OCI-LY7 (cell line): ENCODE measurements at places on chromosomes 7 and 10. TPM values are rescaled to one million over a fixed set of nuclear protein-coding genes. Genes with fewer than 3 reads are reported as not detected.

The PDE6C gene
- 0.13 TPM in 1 of 2 replicates, not detected in the other for total RNA-seq

The PTER gene
- 27.4 and 29.7 TPM in 2 replicates for total RNA-seq

The PTPRN2 gene
- 0.35 and 0.70 TPM in 2 replicates for total RNA-seq

The MUC12 gene
- not detected in 2 replicates for total RNA-seq

GRCh38 chr7:156703209-156703608, 62.6 kb downstream of the RNF32 start:
- no peak for DNase-seq

DNA sequence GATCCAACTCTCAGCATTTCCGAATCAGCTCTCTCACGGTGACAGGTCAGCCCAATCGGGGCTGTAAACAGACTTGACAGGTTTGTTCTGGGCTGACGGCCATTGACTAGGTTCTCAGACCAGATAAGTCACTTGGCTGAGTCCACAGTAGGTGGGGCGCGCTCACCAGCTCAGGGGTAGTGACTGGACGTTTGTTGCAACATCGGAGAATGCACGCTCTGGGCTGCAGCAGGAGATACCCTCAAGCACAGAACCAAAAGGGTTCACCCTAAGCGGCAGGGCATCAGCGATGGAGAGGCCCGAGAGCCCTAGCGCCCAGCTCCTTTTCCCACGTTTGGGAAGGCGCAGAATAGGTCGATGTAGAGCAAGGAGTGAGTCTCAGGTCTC, 1.8 kb downstream of the KLLN start:
- peak; percentile 82 for DNase-seq

DNA sequence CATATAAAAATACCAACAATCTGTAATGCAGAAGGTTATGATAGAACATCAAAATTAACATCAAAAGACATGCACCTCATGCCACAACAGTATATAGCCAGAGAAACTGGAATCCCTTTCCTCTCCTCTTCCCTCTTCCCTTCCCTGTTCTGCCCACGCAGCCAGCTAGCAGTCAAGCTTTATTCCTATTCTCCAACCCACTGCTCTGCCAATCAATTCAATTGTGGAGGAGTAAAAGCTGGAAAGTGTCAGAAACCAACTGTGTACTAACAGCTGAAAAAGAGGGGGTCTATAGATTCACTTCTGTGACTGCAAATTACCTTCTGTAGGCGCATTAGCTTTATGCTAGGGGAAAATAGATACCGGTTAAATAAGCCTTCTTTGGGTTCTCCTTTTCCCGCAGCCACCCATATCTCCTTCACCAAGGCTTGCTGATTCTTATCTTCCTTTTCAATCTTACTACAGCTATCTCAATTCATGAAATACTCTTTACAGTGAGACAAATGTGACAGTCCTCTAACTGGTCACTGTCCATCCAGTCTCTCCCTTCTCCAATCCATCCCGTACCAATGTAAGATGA, 16.3 kb downstream of the ABI1 start:
- no peak for DNase-seq

- DNase-seq, result peak; percentile 32
These were observed 155.2 kb downstream of the MAGI2 start for GRCh38 chr7:79298145-79298760.

DNA sequence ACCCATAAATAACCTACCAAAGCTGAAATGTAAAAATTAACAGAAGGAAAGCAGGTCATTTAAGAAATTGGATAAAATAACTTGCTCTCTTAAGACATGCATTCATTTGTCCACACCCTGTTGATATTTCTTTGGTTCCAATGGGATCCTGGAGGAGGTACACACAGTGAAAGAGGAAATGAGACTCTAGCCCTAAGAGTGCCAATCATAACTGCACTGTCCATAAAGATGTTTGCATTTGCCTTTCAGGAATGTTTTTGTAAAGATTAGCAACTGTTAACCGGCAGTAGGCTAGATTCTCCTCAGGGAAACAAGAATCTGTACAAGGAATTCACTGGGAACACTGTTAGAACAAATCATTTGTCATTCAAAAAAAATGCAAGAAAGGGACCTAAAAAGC, 61.0 kb downstream of the MEOX2 start:
- no peak for DNase-seq

DNA sequence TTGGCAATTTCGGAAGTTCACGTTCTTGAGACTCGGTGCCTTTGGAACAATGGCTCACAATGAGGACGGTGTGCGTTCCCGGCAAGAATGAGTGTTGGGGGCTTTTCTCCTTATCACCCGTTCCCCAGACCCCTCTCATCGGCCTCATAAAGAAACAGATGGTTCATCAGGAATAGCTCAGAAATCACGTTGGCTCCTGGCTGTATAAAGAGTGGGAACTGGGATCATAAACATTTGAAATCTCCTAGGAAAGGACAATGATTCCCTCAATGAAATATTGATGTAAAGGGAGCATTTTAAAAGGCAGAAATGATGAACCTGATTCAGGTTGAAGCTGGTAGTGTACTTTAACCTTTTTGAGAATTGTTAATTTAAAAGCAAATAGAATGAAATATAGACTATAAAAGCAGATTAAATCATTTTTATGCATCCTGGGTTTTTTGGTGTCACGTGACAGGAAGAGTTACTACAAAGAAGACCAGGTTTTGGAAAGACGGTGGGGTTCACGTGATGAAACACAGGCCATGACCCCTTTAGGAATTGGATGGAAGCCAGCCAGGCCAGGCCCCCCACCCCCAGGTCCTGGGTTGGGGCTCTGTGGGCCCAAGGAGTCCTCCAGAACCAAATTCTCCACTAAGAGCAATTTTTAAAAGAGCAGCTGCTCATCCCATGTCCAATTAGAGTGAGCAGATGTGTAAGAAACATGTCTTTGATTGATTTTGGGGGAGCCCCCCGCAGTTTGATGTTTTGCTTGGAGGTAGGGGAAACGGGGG, 63.0 kb downstream of the CUX1 start:
- no peak for DNase-seq

- no peak for DNase-seq
These were observed 82.2 kb downstream of the GTF2IRD1 start for GRCh38 chr7:74535951-74536356.
